CD4-positive, alpha-beta T cell treated with Interleukin-2 at 100 ng/mL for 4 hours (primary cell): ENCODE measurements at places on chromosomes 1 and 21.

DNA sequence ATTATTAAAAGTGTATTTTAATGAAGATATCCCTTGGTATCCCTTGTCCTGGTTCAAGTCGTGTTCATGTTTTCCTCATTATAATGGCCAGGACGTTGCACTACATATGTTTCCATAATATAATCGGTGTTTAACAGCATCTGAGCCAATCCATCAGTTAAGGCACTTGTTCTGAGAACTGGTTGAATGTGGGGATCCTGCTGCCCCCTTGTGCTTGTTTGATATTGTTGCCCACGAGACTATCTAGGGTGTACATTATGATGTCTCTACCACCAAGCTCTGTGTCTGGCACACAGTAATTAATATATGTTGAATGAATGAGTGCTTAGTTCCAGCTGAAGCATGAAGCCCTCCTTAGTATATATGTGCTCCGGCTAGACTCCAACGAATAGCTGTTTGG is 193.0 kb downstream of the CACNA1E start:
- DNase-seq: no peak

DNA sequence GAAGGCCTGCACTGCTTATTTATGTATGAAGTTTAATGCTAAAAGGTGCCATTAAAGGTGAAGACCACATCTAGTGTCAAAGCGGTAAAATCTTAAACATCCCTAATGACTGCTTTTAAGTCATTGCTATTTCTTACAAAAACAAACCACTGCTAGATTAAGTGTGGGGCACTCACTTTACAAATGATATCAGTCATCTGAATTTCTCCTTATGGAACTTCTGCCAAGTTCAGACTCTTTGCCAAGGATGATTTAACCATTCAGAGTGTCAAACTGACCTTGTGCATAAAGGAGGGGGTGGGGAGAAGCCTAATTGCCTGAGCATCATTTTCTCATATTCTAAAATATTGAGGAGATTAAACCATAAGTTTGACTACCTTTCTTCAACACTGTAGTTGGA is 271.5 kb downstream of the TGFB2 start:
- DNase-seq: no peak

DNA sequence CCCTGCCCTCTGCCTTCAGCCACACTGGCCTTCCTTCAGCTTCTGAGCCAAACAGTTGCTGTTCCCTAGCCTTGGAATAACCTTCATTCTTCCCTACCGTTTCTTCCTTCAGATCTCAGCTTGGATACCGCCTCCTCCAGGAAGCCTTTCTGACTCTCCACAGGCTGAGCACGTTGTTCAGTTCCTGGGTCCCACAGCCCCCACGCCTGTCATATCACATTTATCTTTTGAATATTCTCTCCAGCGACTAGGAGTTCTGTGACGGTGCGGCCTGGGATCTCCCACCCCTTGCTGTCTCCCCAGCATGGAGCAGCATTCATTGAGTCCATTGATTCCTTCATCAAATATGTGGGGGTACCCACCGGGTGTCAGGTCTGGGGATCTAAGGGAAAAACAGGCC is 39.2 kb downstream of the EPHA2 start:
- DNase-seq: no peak

DNA sequence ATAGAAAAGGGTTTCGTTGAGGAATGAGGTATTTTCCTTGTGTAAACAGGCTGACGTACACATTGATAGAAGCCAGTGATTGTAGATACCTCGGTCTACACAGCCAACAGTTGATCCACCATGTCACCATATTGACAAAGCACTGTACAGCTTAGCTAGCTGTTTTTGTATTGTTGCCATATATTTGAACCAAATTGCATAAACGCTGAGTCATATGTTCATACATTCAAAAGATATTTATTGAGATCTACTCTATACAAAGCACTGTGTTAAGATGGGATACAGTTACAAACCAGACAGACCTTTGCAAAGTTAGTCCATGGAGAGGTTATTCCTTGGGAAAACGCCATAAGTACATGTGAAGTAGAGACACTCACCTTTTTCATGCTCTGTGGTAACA is 132.4 kb upstream of the ATP1B1 start:
- DNase-seq: no peak

DNA sequence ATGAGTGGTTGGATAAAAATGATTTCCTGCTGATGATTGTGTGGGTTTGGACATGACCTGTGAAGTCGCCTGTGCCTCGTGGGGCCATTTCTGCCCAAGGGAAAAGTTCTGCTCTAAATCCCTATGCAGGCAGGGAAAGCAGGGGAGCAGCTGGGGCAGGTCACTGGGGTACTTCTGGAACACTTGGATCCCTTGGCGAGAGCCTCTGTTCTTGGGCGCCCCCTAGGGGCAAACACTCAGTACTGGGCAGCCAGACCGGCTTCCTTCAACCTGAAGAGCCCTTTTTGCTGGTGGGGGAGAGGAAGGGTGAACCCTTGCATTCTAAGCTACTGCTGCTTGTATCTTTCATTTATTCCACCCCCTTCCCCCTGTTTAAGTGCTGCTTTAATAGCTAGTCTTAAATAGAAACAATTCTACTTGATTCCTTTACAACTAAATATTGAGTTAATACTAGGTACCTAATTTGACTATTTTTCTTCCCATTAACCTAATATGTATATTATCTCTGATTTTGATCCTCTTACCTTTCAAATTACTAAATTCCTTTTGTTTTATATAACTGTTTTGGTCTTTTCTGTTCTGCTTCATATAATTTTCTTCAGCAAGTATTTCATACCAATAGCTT is 5.1 kb upstream of the CLEC20A start:
- DNase-seq: peak; percentile 45

GRCh38 chr1:229221106-229222019 is 49.5 kb upstream of the RAB4A start:
- no peak for DNase-seq

- no peak for DNase-seq
Measured at GRCh38 chr1:175400766-175401165, 208.2 kb upstream of the KIAA0040 start.

DNA sequence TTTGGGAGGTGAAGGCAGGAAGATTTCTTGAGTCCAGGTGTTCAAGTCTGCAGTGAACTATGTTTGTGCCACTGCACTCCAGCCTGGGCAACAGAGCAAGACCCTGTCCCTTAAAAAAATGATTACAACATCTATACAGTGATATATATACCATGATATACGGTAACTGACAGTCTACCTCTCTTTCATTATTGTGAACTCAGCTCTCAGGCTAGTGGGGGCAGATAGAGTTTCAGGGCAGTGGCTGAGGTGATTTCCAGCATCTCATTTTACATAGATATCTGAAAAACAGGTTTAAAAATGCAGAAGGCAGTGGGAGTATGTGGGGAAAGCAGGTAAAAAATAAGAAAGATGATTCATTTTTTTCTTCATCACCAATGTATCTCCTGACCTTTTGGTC is 8.1 kb upstream of the NTNG1 start:
- no peak for DNase-seq

DNA sequence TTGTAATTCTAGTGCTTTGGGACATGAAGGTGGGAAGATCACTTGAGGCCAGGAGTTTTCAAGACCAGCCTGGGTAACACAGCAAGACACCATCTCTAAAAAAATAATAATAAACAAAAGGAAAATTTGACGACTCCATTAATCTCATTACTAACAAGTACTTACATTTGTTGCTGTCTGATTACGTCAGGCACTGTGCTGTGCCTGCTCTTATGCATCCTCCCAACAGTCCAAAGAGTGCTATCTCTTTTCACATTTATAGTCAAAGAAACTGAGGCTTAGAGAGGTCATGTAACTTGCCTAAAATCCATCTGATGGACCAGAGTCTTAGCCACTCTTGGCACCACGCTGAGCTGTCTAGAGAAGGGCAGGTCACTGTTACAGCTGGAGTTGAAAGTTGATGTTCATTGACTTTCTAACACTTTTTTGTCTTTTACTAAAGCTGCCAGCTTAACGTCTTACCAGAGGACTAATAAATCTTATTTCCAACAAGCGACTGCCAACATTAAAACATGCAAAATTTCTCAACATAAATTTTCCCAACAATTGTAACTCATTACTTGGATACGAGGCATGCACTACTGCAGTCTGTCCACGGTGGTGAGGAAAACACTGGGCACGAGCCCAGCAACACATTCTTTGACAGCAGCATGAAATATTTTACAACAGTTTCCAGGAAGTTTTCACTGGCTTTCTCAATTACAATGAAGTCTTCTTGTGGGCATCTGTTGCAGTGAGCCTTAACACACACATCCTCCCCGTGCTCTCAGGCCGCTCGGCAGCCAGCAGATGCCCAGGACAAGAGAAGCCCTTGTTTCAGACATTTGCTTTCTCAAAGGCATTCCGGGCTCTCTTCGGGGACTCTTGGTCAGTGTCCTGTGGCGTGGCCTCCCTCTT is 262.9 kb upstream of the PROX1 start:
- DNase-seq: no peak

GRCh38 chr1:220123889-220124288 is 30.0 kb downstream of the IARS2 start:
- no peak for DNase-seq

- no peak for DNase-seq
Measured at GRCh38 chr1:60922304-60922703, 160.1 kb upstream of the NFIA start.

DNA sequence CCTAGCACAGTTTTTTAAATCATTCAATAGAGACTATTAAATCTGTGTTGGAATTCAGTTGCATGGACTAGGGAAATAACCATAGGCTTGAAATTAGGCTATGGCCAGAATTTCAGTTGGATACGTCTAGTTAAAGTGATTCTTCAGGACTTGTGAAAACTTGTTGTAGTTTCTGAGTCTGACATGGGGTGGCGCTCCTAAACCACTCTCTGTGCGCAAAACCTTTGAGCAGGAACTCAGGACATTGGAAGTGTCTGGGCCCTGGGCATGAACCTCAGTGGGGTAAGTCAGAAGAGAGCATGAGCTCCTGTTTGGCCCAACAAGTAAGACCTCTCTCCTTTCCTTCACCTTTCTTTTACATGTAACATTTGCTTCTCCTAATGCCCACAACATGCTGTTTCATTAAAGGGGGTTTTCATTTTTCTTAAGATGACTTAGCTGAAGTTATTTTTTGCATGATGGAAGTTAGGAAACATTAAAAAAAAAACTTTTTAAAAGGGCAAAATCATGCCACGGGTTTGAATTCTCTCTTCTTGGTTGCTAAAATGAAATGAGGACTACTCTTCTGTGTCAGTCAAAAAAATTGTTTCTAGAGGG is 17.1 kb upstream of the CCDC190 start:
- no peak for DNase-seq

DNA sequence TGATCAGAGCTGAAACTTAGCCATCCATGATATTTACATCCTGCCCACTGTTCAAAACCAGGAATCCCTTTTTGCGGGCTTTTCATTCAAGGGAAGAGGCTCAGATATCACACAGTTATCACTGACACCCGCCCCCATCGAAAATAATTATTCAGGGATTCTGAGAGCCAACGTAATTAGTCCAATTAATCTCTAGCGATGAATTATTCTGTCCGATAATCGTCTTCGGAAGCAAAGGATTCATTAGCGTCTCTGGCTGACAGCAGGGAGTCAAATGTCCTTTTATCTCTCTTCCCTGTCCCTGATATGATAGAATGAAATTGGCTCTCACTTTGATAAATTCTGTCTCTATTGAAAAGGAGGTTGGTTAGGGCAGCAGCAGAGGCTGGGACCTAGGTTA is 140.4 kb upstream of the IPO9 start:
- DNase-seq: no peak

GRCh38 chr1:87224201-87224600 is 104.5 kb upstream of the LMO4 start:
- DNase-seq: no peak

DNA sequence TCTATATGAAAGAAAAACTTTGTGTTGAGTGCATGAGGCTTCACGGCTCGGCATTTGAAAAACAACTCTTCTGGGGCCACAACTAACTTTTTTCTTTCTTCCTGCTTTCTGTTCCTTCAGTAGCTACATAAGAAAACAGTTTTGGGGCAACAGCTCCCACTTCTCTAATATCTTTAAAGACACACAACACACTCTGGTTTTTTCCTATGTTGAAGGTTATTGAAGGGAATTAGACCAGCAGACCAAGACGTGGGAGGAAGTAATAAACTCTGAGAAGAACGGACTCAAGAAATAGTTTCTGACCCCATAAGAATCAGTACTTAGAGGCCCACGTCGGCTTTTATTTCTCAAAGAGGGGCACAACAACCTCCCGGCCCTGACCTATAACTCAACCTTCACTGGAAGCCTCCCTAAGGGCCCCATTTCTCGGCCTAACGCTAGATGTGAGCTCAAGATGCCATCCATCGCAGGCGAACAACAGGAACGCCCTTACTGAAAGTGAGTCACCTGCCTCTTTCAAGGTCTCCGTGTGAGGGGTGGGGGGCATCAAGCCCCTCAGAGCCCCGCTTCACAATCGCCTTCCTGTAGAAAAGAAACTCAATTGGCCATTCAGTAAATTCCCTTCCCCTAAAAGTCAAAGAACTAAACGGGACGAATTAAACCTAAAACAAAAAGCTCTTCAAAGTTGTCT is 844 bp downstream of the ZMYM6 start:
- DNase-seq: peak; percentile 54

DNA sequence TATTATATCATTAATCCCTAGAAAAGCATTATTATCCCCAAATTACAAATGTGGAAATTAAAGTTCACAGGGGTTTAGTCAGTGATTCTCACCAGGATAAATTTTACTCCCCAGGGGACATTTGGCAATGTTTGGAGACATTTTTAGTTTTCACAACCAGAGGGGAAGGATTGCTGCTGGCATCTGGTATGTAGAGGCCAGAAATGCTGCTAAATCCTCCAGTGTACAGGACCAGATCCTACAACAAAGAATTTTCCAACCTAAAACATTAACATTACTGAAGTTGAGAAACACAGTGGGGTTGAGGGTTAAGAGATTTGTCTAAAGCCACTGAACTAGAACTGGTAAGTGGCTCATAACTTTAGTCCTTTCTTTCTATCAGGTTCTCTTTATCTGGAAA is 162.0 kb upstream of the SYT6 start:
- DNase-seq: no peak

DNA sequence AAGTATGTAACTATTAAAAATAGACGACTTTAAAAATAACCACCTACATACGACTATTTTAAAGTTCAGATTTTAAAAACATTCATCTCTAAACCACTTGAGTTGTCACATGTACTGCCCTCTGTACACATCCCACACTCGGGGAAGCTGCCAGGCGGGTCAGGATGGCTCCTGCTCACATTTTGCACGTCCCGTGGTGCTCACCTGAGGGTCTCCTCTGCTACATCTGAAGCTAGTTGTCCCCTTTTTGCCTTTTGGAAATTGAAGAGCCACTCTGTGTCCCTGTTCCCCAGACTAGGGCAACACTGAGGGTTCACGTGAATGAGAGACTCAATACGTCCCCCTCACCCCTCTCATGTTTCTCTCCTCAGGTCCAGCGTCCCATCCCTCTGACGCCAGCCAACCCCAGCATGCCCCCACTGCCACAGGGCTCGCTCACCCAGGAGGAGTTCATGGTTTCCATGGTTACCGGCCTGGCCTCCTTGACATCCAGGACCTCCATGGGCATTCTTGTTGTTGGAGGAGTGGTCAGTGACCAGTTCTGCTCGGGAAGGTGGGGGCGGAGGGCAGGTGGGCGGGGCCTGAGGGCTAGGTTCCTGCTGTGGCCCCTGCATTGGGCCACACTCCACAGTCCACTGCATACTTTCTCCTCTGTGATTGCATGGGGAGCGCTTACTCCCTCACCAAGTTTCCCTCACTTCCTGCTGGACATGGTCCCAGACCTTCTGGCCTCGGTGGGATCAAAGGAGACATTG is 13.0 kb upstream of the MIIP start:
- no peak for DNase-seq
